ENCODE measurements at places on chromosomes 2 and 18.

DNA sequence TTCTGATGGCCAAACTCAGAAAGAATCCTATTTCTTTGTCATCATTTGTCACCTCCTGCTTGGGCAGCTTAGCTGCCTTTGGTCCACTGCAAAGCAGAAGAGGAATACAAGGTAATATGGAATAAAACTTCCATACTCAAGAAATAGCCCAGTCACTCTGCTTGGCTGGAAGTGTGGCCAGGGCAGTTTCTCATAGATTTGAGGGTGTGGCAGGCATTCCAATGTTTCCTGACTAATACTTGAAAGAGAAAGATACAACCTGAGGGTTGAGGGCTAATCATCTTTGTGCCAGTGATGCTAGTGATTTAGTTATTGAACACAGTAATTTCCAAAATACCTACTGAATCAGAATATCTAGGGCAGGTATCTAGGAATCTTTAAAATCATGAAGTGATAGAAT lies 83.1 kb downstream of the FAM161A start:
- DNase-seq = no peak

GRCh38 chr18:26089293-26090129 lies 902 bp downstream of the SS18 start:
- peak; percentile 57 for DNase-seq

- DNase-seq = peak; percentile 8
Observed at GRCh38 chr2:12931186-12931844, 214.6 kb downstream of the TRIB2 start.

GRCh38 chr2:12712881-12713280 lies 3.9 kb upstream of the TRIB2 start:
- DNase-seq = no peak

All from NCI-H1105 (cell line).